ENCODE measurements at places on chromosomes 11 and 22.
A peak's percentile ranks its signal among the peaks of the same experiment; 100 is the strongest.

- no peak for DNase-seq
Measured at GRCh38 chr11:108007819-108008218, 879 bp upstream of the CUL5 start.

DNA sequence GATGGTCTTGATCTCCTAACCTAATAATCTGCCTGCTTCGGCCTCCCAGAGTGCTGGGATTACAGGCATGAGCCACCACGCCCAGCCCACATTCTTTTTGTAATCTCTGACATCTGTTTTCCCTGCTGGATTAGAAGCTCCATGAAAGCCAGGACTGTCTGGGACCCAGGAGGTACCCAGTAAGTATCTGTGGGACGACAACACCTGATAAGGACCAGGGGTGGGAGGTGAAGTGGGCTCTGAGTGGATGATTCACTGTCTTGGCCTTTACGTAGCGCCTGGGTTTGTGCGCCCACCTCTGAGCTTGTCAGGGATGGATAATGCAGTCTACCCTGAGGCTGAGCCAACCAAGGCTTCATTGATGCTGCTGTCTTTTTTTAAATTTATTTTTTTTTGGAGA, 118.8 kb downstream of the ABTB2 start:
- DNase-seq: peak; percentile 98

DNA sequence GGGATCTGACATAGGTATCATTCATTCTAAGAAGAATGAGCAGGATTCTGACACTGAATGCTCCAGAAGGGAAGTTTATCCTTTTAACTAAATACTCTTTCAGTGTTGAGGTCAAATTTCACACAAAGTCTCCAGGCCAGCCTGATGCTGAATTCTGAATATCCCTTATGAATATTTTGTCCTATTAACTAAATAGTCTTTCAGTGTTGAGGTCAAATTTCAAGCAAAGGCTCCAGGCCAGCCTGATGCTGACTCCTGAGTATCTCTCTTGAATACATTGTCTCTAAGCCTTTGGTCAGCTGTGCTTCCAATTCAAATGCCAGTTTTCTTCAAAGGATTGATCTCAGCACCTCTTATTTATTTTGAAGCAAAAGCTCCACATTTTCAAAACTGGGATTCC, 676.8 kb downstream of the NTM start:
- no peak for DNase-seq

DNA sequence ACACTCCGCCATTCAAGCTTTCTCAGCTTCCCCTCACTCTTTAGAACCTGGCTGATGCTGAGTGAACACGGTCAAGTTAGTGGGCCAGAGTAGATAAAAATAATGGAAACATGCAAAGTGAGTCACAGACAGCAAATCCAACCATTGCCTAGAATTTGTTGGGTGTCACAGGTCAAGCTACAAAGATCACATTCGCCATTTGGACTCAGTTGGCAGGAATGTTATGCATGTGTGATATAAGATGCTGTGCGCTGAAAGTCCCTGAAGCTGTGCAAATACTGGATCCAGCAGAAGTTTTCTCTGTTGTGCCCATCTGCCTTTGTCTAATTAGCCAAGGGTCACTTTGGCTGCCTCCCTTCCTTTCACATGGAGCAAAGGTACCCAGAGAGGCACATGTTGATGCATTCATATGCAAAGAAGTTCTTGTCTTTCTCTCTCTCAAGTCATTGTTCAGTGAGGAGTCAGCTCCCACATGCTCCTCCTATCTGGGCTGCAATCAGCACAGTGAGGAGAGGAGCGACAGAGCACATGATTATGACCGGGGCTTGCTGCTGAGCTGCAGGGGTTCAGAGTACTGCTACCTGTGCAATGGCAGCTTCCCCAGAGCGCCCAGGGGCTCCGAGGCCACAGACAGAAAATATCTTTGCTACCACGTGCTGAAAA, 39.7 kb downstream of the FLI1 start:
- DNase-seq: peak; percentile 90

DNA sequence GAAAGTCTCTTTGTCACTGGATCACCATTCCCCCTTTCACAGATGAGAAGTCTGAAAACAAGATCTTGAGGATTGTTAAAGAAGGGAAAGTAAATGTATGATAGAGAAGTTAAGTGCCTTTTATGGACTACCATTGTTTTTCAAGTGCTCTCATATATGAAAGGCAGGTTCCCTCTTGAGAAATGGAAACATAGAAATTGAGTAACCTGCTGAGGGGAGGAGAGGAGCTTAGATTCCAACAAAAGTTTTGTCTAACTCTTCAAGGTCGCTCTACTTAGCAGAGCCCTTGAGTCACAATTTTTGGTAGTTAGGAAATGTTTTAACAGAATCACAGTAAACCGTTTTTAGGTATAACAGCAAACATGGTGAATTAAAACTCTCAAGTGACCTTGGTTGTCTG, 80.1 kb downstream of the SVIP start:
- no peak for DNase-seq

- DNase-seq: peak; percentile 49
Measured at GRCh38 chr11:1825785-1826451, 8.9 kb upstream of the SYT8 start.

DNA sequence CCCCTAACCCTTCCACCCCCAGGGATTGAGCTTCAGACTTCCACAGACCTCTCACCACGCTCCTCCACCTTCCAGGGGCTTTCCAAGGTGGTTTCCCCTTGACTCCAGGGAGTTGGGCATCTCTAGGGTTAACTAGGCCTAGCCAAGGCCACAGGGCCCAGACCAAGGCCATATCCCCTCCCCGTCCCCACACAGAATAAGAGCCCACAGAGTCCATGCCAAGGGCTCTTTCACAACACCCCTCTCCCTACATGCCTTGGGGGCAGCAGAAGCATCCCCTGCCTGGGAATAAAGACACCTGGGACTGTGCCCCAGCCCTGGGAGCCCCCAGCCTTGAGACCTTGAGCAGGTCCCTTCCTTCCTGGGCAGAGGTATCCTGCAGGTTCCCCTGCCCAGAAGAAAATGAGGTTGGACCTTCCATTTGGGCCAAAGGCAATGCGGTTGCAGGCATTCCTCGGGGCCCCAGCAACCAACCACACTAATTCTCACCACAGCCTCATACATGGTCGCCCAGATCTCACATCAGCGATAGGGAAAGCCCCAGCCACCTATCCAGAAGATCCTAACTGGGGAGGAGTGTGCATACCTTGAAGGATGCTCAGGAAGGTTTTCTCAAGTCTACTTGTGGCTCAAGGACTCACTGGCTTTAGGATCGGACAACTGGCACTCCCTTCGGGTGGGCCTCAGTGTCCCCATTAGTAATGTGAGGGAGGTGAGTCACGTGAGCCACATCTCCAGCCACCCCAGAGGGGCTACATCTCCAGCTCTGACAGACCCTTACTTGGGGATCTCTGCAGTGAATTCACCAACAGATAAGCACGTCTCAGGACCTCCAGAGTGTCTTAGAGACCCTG, 1.7 kb downstream of the GDPD5 start:
- no peak for DNase-seq

GRCh38 chr22:36237462-36238372, 1.6 kb downstream of the APOL2 start:
- peak; percentile 36 for DNase-seq

GRCh38 chr11:34976496-34977088, 60.2 kb downstream of the PDHX start:
- DNase-seq: no peak

- DNase-seq: no peak
Measured at GRCh38 chr11:100004541-100004940, 682.5 kb upstream of the ARHGAP42 start.

- no peak for DNase-seq
Measured at GRCh38 chr11:25777343-25777742, 554.6 kb upstream of the ANO3 start.

GRCh38 chr11:45659031-45659817, 6.2 kb downstream of the CHST1 start:
- DNase-seq: no peak

- no peak for DNase-seq
Measured at GRCh38 chr22:41780746-41781505, 19.6 kb upstream of the CCDC134 start.

GRCh38 chr11:36361901-36362391, 65.9 kb downstream of the PRR5L start:
- peak; percentile 99 for DNase-seq

GRCh38 chr22:49018601-49019000, 809.1 kb downstream of the BRD1 start:
- DNase-seq: peak; percentile 46
